Daoy (cell line): ENCODE measurements at places on chromosomes 2 and 18.

GRCh38 chr2:104816143-104816542 is 37.8 kb upstream of the POU3F3 start:
- DNase-seq, result no peak

- no peak for DNase-seq
These were observed 3.0 kb upstream of the TMEM37 start for GRCh38 chr2:119428488-119429224.

GRCh38 chr18:36830158-36830495 is 1.2 kb downstream of the KIAA1328 start:
- no peak for DNase-seq

- no peak for DNase-seq
These were observed 2.4 kb downstream of the ITGA4 start for GRCh38 chr2:181459621-181460021.

DNA sequence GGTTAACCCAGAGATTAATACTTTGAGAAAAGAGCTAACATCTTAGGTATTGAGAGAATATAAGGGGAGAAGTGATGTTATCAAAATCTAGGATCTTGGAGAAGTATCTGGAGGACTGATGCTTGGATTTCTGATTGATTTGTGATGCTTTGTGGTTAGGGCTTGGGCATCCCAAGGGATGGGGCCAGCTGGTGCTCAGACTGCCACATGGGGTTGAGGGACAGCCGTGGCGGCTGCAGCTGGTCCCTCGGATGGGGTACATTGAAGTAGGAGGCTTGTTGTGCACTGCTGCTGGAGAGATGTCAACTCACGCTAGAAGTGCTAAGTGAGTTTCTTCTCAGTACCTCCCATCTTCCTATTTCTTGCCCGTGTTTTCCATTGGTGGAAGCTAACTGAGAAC is 22.4 kb downstream of the HRH4 start:
- DNase-seq, result no peak

- DNase-seq, result no peak
These were observed 54.3 kb upstream of the PKDCC start for GRCh38 chr2:41993435-41993925.

GRCh38 chr2:145558617-145559350 is 1038.9 kb upstream of the ZEB2 start:
- no peak for DNase-seq

GRCh38 chr2:215403441-215404347 is 32.2 kb downstream of the FN1 start:
- DNase-seq, result no peak

GRCh38 chr18:48850822-48851598 is 99.8 kb downstream of the SMAD7 start:
- no peak for DNase-seq

DNA sequence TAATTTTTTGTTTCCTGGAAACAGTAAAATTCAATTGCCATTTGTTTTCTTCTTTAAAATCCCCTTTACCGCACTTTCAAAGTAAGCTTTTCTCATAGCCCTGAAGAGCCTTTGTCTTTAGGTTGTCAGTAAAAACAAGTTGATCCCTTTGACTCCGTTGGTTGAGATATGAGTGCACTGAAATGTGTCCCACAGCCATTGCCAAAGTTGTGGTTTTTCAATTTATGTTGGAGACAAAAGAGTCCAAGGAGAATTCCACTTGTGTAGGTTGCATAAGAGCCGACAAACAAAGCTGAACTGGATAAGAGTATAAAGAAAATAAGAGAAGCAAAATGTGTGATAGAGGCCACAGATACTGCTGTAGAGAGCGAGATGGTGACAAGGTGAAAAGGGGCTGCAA is 26.1 kb upstream of the HNMT start:
- no peak for DNase-seq

DNA sequence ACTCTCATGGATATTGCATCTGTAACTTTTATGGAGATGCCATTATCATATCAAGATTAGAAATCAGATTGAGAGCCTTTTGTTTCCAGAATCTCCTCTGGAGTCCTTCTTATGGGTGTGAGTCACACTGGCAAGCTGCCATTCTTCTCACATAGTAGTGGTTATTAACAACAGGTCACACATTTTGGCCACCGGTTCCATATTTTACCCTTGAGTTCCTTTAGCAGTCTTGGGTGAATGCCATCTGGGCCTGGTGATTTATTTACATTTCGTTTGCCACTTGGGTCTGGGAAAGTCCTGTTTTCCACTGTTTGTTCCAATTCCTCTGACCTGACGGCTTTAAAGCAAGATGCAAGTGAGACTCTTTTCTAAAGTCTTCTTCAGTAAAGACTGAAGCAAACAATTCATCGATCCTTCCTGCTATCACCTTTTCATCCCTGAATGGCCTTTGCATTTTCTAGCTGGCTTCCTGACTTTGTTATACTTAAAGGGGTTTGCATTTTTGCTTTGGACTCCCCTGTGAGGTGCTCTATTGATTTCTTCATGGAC is 80.5 kb upstream of the CAVIN2 start:
- peak; percentile 92 for DNase-seq

DNA sequence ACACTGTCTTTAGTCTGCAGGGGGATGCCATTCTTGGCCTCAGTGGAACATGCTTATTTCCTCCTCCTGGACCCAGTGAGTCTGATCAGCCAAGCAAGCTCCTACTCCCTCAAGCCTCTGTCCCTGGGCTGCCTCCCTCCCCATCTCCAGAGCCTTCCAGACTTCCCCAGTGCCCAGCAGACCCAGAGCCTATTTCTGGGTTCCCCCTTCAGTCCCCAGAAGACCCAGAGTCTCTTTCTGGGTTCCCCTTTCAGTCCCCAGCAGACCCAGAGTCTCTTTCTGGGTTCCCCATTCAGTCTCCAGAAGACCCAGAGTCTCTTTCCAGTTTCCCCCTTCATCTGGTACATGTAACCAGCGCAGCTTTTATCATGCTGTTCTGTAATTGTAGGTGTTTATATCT is 17.0 kb upstream of the PKDCC start:
- DNase-seq, result no peak

- DNase-seq, result peak; percentile 41
These were observed 273.4 kb upstream of the SIX2 start for GRCh38 chr2:45282646-45283045.

GRCh38 chr2:182728014-182728413 is 12.0 kb downstream of the DNAJC10 start:
- no peak for DNase-seq

DNA sequence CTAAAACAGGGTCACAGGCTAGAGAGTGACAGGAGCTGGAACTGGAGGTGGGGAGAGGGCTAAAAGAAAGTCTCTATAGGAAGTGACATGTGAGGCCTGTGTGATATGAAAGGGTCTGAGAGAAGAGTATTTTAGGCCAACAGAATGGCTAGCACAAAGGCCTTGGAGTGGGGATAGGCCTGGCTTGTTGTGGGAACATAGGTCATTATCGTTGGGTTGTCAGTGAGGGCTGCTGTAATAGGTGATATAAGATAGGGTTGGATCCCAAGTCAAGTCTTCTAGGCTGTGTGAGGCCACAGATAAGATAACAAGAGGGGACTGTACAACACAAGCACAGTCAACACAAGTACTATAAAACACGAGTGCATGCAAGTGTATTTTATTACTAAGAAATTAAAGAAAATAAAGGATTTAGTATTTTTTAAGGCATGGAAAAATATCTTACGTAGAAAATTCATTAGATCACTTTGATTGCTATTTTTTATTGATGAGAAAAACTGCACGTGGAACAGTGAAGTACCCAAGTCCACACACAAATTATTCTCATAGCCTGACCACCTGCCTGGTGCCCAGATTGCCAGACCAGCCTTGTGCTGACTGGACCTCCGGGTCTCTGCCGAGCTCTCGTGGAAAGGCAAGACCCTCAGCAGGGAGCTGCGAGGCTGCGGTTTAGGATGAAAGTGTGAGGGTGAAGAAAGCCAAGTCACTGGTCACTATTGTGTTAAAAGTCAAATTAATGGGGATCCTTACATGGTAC is 14.1 kb downstream of the LTBP1 start:
- DNase-seq, result no peak

DNA sequence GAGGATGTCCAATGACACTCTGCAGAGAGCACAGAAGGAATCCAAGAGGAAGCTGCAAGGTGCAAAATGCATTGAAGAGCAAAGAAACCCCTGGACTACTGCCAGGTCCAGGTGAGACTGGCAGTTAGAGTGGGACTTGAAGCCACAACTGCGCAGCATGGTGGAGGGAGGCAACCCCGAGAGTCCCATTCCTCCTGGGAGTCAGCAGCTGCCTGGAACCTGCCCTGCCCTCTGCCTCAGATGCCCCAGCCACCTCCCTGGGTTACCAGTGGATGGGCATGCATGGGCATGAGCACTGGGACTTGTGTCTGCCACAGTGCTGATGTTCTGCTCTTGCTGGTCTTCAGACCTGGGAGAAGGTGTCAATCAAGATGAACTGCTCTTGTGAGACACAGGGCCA is 43.2 kb downstream of the ANKMY1 start:
- DNase-seq, result no peak

GRCh38 chr2:95018861-95019550 is 6.5 kb upstream of the MAL start:
- no peak for DNase-seq

- DNase-seq, result peak; percentile 77
These were observed 59.4 kb downstream of the HK2 start for GRCh38 chr2:74893332-74893731.

GRCh38 chr2:127609818-127610217 is 36.1 kb upstream of the GPR17 start:
- DNase-seq, result no peak

DNA sequence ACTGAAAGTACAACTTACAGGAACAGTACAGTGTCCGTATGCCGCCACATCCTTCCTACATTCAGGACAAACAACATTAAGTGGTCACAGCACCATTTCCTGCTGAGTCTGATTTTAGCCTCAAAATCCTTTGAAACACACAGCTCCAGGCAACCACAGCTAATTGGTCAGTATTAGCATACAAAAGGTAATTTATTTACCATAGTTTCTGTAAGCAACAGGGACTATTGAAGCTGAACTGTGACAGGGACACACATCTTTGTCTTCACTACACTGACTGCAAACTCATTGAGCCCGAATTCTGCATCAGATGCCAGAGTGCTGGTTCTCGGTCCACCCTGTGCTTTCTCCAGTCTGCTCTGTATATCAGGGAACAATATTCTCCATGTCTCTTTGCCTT is 151.8 kb downstream of the ST6GAL2 start:
- no peak for DNase-seq

GRCh38 chr2:151119374-151119773 is 142.3 kb downstream of the RBM43 start:
- DNase-seq, result no peak

- DNase-seq, result no peak
These were observed 4.0 kb downstream of the GKN2 start for GRCh38 chr2:68948710-68949109.

DNA sequence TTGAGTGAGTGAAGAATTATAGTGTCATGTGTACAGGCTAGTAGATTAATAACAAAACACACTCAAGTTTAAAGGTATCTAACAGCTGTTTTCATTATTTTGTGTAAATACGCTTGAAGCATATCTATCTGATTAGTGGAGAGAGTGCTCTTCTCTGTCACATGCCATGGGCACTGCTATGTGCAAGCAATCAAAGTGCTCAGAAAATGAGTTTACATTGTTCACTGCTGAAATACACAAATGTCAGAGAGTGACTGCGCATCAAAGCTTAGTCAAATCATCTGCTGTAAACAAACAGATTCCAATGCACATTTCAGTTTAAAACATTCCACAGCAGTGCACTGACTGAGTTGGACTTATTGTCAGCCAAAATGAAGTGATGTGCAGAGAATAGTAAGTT is 423.4 kb downstream of the ZEB2 start:
- no peak for DNase-seq

GRCh38 chr2:206443735-206444527 is 599 bp downstream of the ADAM23 start:
- peak; percentile 57 for DNase-seq

DNA sequence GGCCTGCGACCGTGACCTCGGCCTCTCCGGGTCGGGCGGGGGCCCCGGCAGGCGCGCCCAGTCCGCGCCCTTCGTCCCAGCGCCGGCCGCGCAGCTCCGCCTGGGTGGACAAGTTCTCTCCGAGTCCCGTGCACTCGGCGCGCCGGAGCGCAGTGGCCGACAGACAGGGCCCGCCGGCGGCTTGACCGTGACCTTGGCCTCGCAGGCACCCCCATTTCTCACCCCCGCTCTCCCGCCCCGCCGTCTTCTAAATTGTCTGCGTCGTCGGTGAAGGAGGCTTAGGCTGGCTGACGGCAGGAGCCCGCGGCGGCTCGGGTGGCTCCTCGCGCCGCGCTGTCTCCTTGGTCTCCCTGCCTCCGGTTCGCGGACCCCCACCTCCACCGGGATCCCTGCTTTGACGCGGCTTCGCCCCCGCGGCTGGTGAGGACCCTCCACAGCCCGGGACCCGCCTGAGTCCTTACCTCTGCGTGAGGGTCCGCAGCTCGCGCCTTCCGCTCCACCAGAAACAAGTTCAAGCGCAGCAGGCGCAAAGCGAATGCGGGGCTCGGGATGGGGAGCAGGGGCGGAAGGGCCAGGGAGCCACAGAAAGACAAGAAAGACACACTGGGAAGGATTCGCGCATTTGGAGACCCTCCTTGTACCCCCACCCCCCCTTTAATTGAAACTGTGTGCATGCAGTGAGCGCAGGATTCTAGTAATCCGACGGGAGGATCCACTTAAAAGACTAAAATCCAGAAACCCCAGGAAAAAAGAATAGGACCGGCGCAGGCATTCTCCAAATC is 4.0 kb downstream of the PTGR3 start:
- no peak for DNase-seq

- no peak for DNase-seq
These were observed 5.3 kb downstream of the TPO start for GRCh38 chr2:1418566-1418965.

DNA sequence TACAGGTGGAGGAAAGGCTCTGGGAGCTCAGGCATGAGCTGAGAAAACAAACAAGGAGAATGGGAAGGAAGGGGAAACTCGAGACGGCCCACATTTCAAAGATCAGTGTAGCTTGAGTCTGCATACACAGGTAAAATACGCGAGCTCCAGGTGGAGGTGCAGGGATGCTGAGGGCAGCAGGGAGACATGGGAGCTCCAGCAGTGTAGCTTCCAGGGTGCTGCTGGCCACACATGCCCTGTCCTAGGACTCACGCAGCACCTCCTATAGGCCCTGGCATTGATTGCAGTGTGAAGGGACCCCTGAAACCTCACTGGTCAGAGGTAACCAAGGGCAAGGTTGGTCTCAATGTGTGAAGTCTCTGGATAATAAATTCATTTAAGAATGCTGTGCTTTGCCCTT is 362.8 kb upstream of the HS6ST1 start:
- no peak for DNase-seq

DNA sequence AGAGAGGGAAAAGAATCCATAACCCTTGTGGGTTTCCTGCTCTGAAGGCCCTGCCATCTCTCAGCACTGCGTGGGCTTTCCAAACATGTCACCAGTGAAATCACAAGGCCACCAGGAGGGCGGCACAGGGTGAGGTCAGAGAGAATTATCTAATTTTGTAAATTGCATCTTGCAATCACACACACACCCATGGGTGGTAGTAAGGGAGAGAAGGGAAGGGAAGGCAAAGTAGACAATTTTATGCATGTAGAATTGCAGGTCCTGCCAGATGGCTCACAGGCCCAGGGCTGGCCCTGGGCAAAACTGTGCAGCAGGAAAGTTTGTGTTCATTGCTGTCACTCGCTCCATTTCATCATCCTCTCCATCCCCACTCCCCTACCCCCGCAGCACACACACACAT is 21.0 kb upstream of the ZBTB7C start:
- no peak for DNase-seq

- DNase-seq, result peak; percentile 32
These were observed 909.2 kb upstream of the FANCL start for GRCh38 chr2:59150217-59150849.
